MCF 10A (cell line): ENCODE measurements at places on chromosomes 2 and 18. TPM values are rescaled to one million over a fixed set of nuclear protein-coding genes. Genes with fewer than 3 reads are reported as not detected.

DNA sequence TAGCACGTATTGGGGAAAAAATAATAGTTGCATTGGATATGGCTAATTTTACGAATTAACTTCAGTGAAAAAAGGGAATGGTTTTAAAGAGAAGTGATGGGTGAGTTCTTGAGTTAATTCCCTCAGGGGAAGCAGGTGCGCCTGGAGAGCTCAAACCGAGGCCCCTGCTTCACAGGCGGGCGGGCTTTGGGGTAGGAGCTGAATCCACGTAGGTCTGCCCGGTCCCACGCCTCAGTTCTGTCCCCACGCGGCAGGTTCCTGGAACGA is 44.1 kb downstream of the GORASP2 start:
- H3K4me3 ChIP-seq = peak overlapping the region; percentile 71
- H3K27me3 ChIP-seq = no peaks in the 10 kb centered on the region
- no peaks in the 10 kb centered on the region for H3K4me1 ChIP-seq
- H3K27ac ChIP-seq = peak overlapping the region; percentile 19

DNA sequence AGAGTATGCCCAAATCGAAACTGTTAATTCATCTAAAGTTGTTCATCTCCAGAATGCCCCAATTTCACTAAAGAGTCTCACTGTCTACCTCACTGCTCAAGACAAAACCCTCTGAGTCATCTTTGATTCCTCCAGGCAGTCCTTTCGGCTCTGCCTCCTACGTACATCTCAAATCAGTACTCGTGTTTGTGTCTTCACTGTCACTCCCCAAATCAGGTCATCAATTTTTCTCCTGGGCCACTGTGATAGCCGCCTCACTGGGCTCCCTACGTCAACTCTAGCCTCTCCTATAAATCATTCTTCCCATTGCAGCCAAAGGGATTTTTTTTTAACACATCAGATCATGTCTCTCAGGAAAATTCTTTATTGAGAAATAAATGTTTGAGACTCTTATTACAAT is 42.1 kb upstream of the TTC39C start:
- peaks cover 7% of the 10 kb centered on the region for H3K4me1 ChIP-seq
- H3K27me3 ChIP-seq = no peaks in the 10 kb centered on the region
- DNase-seq = peak; percentile 55
- H3K27ac ChIP-seq = no peak overlapping the region
- H3K36me3 ChIP-seq = no peaks in the 10 kb centered on the region
- no peak overlapping the region for H3K4me3 ChIP-seq

MAP3K19 gene
- total RNA-seq = not detected in 2 replicates

ADD2 gene
- 0.23 and 0.34 TPM in 2 replicates for total RNA-seq

C2orf81 gene
- 4.3 and 5.6 TPM in 2 replicates for total RNA-seq

DNA sequence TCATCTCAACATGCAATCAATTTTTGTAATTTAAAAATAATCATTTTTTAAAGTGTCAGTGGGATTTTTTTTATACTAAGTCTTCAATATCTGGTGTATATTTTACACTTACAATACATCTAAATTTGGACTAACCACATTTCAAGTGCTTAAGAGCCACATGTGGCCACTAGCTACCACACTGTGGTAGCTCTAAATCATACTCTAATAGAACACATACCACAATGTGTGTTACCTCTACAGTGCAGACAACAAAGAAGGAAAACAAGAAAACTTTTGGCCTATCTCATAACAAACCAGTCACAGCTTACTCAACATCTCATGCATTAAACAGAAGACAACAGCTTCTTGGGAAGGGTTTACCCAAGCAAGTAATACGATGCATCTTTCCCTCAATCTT is 24.5 kb downstream of the PIAS2 start:
- no peak for DNase-seq
- H3K27me3 ChIP-seq = no peaks in the 10 kb centered on the region
- no peak overlapping the region for H3K27ac ChIP-seq
- peaks cover 23% of the 10 kb centered on the region for H3K36me3 ChIP-seq

- peak; percentile 64 for DNase-seq
- H3K4me1 ChIP-seq = peaks cover 16% of the 10 kb centered on the region
- H3K36me3 ChIP-seq = peaks cover 6% of the 10 kb centered on the region
- H3K4me3 ChIP-seq = no peak overlapping the region
Observed at GRCh38 chr2:6788614-6789013, 77.1 kb downstream of the CMPK2 start.

DNA sequence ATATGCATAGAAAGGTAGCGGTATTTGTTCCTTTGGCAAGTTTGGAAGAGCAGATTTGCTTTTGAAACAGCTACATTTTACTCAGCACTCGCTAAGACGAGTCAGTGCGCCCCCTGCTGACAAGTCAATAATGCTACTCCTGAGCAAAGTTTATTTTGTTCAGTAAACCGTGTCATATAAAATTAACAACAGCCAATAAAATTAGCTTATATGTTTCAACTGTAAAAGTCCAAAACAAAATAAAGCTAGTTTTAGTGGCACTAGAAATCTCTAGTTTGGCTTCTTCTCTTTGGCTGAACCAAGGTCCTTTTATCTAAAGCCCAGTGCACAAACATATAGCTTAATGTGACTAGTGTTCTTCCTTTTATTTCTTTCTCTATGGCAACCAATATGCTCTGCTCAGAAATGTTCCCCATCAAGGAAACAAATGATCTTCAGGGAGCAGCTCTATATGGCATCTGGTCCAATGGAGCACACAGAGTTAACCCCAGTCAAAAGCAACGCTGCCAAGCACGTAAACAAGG is 4.2 kb upstream of the POU3F3 start:
- peak; percentile 73 for DNase-seq
- H3K4me3 ChIP-seq = no peak overlapping the region
- peaks cover 26% of the 10 kb centered on the region for H3K4me1 ChIP-seq
- no peak overlapping the region for H3K27ac ChIP-seq
- H3K27me3 ChIP-seq = peaks cover 92% of the 10 kb centered on the region

GRCh38 chr2:209511637-209512036 is 87.8 kb downstream of the MAP2 start:
- no peak overlapping the region for H3K27ac ChIP-seq
- no peak for DNase-seq
- H3K4me3 ChIP-seq = no peak overlapping the region

DNA sequence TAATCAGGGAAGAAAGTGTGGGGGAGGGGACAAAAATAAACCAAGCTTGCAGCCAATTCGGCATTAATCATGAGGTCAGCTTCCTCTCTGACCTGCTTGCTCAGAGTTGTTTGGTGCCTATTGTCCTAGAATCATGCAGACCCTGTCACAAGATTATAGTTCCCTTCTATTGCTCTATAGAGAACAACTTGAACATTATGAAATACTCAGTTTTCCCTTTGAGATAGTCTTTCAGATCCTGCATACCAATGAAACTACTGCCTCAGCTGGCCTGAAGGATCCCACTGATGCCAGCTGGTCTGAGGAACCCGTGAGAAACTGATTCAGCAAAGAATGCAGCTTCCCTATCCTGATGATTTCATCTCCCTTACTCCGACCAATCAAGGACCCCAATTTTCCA is 955 bp upstream of the BBS5 start:
- H3K36me3 ChIP-seq = peaks cover 7% of the 10 kb centered on the region
- H3K27ac ChIP-seq = peak overlapping the region; percentile 71
- H3K4me3 ChIP-seq = peak overlapping the region; percentile 90
- no peak for DNase-seq

SLC9A2 gene
- total RNA-seq = 0.05 and 0.09 TPM in 2 replicates

- peaks cover 57% of the 10 kb centered on the region for H3K27me3 ChIP-seq
- H3K4me1 ChIP-seq = no peaks in the 10 kb centered on the region
- H3K4me3 ChIP-seq = no peak overlapping the region
- H3K36me3 ChIP-seq = no peaks in the 10 kb centered on the region
- H3K27ac ChIP-seq = no peak overlapping the region
Observed at GRCh38 chr2:236256366-236256985, 7.7 kb downstream of the ASB18 start.

CXCR1 gene
- total RNA-seq = 0.12 TPM in 1 of 2 replicates, not detected in the other

- H3K4me3 ChIP-seq = no peak overlapping the region
- peaks cover 14% of the 10 kb centered on the region for H3K4me1 ChIP-seq
- no peak overlapping the region for H3K27ac ChIP-seq
- DNase-seq = no peak
- peaks cover 8% of the 10 kb centered on the region for H3K27me3 ChIP-seq
- no peaks in the 10 kb centered on the region for H3K36me3 ChIP-seq
Observed at GRCh38 chr2:21035282-21035973, 8.4 kb downstream of the APOB start.

- no peaks in the 10 kb centered on the region for H3K36me3 ChIP-seq
- no peak for DNase-seq
- no peaks in the 10 kb centered on the region for H3K27me3 ChIP-seq
- no peak overlapping the region for H3K4me3 ChIP-seq
- no peaks in the 10 kb centered on the region for H3K4me1 ChIP-seq
Observed at GRCh38 chr18:79195716-79196683, 126.8 kb downstream of the ATP9B start.

GRCh38 chr2:18637196-18637595 is 47.8 kb upstream of the NT5C1B start:
- no peak overlapping the region for H3K27ac ChIP-seq
- H3K36me3 ChIP-seq = no peaks in the 10 kb centered on the region
- no peak for DNase-seq
- H3K27me3 ChIP-seq = no peaks in the 10 kb centered on the region
- H3K4me3 ChIP-seq = no peak overlapping the region

SCN7A gene
- total RNA-seq = not detected in 2 replicates

- no peaks in the 10 kb centered on the region for H3K36me3 ChIP-seq
- no peak for DNase-seq
Observed at GRCh38 chr2:155714983-155715382, 617.5 kb downstream of the NR4A2 start.

GRCh38 chr2:227118353-227118752 is 45.7 kb downstream of the COL4A4 start:
- no peak for DNase-seq
- peaks cover 12% of the 10 kb centered on the region for H3K27me3 ChIP-seq
- no peak overlapping the region for H3K4me3 ChIP-seq
- no peaks in the 10 kb centered on the region for H3K36me3 ChIP-seq
- H3K27ac ChIP-seq = no peak overlapping the region

DNA sequence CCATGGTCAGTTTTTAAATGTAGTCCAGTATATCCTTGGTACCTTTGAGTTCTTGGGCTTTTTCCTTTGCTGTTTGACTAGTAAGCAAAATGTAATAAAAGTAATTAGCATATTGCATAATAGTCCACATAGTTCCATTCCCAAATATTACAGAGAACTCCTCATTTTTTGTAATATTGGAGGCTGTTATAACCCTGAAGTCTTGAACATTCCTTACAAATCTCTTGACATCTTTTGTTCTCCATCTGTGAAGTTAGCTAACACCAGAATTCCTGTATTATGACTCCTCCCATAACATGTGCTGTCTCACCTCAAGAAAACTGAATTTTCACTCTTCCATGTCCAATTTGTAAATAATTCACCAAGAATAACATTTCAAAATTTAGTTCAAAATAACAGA is 17.1 kb downstream of the CREB1 start:
- H3K36me3 ChIP-seq = no peaks in the 10 kb centered on the region
- no peak overlapping the region for H3K4me3 ChIP-seq
- no peak overlapping the region for H3K27ac ChIP-seq
- peak; percentile 16 for DNase-seq
- peaks cover 16% of the 10 kb centered on the region for H3K4me1 ChIP-seq

DNA sequence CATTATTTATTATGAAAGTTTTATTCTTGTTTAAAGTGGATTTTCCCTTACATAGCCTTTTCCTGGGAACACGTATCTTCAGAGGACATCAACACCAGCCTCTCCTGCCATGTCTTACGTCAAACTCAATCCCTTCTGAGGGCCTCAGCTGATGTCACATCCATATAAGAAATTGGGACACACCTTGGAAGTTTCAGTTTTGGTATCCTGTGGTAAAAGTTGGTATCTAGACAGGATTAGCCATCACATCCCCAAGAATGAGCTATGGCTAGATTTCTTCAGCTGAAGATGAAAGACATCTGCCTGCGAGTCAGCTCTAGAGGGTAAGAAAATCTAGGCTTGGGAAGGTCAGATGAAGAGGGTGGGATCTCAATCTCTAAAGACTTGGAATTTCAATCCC is 75.8 kb upstream of the ZNF516 start:
- peaks cover 34% of the 10 kb centered on the region for H3K4me1 ChIP-seq
- no peak overlapping the region for H3K4me3 ChIP-seq
- no peak overlapping the region for H3K27ac ChIP-seq
- peaks cover 4% of the 10 kb centered on the region for H3K36me3 ChIP-seq
- no peak for DNase-seq

- no peaks in the 10 kb centered on the region for H3K27me3 ChIP-seq
- no peaks in the 10 kb centered on the region for H3K4me1 ChIP-seq
- no peak overlapping the region for H3K4me3 ChIP-seq
- no peak for DNase-seq
Observed at GRCh38 chr2:52365946-52366345, 1334.0 kb upstream of the NRXN1 start.

ZNF516 gene
- 28.3 and 40.1 TPM in 2 replicates for total RNA-seq

GRCh38 chr2:65658266-65658665 is 225.9 kb upstream of the SPRED2 start:
- no peaks in the 10 kb centered on the region for H3K36me3 ChIP-seq
- DNase-seq = no peak
- H3K27me3 ChIP-seq = no peaks in the 10 kb centered on the region
- H3K27ac ChIP-seq = no peak overlapping the region
- H3K4me1 ChIP-seq = peaks cover 18% of the 10 kb centered on the region

AQP4 gene
- total RNA-seq = not detected in 2 replicates

GRCh38 chr2:142290931-142291330 is 160.1 kb upstream of the LRP1B start:
- no peaks in the 10 kb centered on the region for H3K27me3 ChIP-seq
- no peak overlapping the region for H3K4me3 ChIP-seq
- H3K27ac ChIP-seq = no peak overlapping the region
- DNase-seq = no peak
- no peaks in the 10 kb centered on the region for H3K4me1 ChIP-seq

GRCh38 chr2:37779611-37780386 is 108.4 kb upstream of the CDC42EP3 start:
- no peaks in the 10 kb centered on the region for H3K36me3 ChIP-seq
- H3K27me3 ChIP-seq = no peaks in the 10 kb centered on the region
- peak overlapping the region; percentile 32 for H3K27ac ChIP-seq
- H3K4me1 ChIP-seq = peaks cover 44% of the 10 kb centered on the region
- H3K4me3 ChIP-seq = no peak overlapping the region

DNA sequence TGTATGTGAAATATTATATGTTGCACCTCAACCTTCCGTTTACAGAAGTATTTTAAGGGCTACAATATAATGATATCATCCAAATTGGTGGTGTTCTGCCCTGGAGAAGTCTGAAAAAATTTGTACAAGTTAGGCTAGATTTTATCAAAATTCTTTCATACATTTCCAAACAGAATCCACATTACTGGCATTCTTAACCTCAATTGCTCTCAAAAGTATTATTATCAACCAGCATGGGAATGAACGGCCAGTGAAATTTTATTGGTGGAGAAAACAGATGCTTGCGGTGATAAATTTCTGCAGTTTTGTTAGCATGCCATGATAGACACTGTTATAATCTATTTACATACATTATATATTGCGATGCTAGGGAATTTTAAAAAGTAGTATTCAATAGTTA is 88.3 kb upstream of the TFPI start:
- H3K27ac ChIP-seq = no peak overlapping the region

GRCh38 chr2:46481198-46482193 is 2.1 kb downstream of the TMEM247 start:
- no peak overlapping the region for H3K4me3 ChIP-seq
- peaks cover 4% of the 10 kb centered on the region for H3K36me3 ChIP-seq
- H3K4me1 ChIP-seq = peaks cover 15% of the 10 kb centered on the region
